ENCODE measurements at places on chromosomes 3 and 15. TPM values are rescaled to one million over a fixed set of nuclear protein-coding genes. Genes with fewer than 3 reads are reported as not detected.
A peak's percentile ranks its signal among the peaks of the same experiment; 100 is the strongest.

PP2D1 gene
- total RNA-seq = not detected

ANP32A gene
- 113 TPM for total RNA-seq

IP6K2 gene
- total RNA-seq = 69.4 TPM

GPR160 gene
- total RNA-seq = 24.9 TPM

CLDN16 gene
- total RNA-seq = 27.3 TPM

NR2F2 gene
- total RNA-seq = 191 TPM

CDHR4 gene
- 0.54 TPM for total RNA-seq

DNA sequence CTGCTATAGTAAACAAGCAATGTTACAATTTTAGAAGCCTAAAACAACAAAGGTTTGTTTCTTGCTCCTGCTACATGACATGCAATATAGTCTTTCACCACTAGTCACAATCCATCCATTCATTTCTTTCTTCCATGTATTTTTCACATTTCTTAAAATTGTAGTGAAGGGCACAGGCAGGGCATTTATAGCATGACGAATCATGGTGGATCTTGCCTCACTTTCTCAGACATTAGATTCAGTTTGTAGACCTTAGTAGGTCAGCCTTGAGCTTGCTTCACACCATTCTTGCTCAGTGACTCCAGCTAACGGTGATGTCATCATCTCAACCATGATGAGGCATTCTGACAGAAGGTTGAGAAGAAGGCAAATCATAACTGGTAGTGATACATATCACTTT lies 546.8 kb downstream of the TBL1XR1 start:
- DNase-seq = no peak

GRCh38 chr3:191136347-191136746 lies 62.7 kb upstream of the OSTN start:
- no peak for DNase-seq

DNA sequence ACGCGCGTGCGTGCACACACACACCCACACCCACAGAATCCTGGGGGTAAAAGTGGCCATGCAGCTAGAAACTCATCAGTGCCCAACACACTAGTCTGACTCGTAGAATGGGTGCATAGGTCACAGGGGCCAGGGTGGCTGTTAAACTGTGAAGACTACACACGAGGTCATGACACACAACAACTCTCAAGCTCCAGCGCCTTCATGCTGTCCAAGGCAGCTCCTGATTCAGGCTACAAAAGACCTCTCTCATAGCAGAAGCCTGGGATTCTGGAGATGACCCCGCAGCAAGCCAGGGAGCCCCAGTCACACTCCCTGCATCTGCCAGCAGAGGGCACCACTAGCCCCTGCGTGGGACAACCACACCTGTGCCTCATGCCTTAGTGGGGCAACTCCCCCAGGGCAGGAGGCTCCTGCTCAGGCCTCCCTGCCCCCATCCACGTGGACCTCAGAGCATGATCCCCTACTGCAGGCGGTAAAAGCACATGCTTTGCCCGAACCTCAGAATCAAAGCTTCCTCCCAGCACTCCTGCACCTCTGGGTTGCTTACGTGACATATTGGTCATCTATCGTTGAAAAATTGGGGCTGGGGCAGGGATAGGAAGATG lies 93.1 kb downstream of the LRIG1 start:
- DNase-seq = peak; percentile 84

- DNase-seq = peak; percentile 69
These were observed 16.8 kb downstream of the NOX5 start for GRCh38 chr15:69031013-69032001.

GRCh38 chr15:85542895-85543331 lies 162.5 kb downstream of the AKAP13 start:
- no peak for DNase-seq

- DNase-seq = no peak
These were observed 87.8 kb upstream of the MANF start for GRCh38 chr3:51297333-51297732.

DNA sequence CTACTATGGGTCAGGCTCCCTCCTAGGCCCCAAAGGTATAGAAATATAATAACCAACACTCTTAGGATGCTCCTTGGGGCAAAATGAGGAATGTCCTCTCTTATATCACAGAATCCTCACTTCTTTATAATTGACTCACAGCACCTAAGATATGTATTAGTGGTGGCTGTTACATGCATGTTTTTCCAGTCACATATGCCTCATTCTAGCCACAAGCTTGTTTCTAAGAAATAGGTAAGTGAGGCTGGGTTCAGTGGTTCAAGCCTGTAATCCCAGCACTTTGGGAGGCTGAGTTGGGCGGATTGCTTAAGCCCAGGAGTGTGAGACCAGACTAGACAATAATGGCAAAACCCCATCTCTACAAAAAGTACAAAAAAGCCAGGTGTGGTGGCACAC lies 57.9 kb upstream of the PSMD6 start:
- no peak for DNase-seq

DNA sequence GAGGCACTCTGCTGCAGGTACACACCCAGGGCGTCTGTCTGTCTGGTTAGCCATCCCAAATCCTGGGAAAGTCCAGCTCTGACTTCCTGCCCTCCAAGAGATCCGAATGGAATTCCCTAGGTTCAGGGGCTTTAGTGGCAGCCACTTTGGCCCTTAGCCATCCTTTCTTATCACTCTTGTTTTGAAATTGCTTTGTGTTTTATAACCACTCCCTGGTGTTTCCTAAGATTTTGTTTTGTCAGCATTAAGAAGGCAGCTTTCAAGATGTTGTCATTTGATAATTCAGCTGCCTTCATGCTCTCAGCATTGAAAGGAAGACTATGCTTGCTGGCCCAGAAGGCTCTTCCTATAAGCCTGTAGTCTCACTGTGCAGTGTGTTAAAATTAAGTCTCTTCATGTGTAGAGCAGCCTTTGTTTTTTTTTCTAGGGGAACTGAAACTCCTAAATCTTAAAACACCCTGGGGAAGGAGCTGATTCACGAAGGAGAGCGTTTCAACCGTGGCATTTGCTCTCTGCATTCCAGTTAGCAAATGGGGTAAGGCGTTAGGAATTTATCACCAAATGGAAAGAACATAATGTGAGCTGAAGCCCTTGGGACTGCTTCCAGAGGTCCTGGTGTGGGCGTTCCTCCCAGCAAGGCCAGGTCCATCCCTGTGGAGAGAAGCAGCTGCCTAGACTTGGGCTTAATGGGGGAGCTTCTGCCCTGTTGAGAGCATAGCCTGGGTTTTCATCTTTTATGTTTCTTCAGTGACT lies 14.2 kb upstream of the CLEC3B start:
- DNase-seq = peak; percentile 73

- no peak for DNase-seq
These were observed 82.9 kb upstream of the EIF1B start for GRCh38 chr3:40226636-40227035.

DNA sequence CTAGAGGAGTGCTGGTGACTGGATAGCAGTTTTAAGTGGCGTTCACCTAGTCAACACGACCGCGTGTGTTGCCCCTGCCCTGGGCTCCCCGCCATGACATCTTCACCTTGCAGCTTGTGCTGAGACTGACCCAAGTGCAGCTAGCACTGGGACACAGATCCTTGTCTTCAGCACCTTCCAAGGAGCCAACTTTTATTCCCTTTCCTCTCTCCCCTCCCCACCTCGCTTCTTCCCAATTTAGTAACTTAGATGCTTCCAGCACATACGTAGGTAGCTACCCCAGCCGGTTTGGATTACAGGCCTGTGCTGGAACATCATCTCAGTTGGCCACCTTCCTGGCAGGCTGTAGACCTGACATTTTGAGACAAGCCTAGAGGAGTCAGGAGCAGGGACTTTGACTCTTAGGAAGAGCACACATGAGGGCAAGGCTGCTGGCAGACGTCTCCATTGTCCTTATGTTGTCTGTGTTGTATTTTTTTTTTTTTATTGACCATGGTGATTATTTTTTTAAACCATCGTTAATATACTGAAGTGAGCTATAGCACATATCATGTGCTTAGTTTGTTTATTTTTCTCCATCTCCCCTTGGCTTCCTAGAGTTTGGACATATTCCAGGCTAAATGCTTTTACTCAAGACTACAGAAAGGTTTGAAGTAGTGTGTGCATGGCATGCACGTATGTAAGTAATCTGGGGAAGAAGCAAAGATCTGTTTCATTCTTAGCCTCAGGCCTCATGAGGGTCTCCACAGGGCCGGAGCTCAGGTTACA lies 61.1 kb downstream of the AAGAB start:
- no peak for DNase-seq

- no peak for DNase-seq
These were observed 379.8 kb downstream of the VPS13C start for GRCh38 chr15:61680260-61681037.

GRCh38 chr3:104180906-104181305 lies 1185.8 kb upstream of the ALCAM start:
- DNase-seq = no peak

GRCh38 chr3:13620776-13621365 lies 71.9 kb downstream of the FBLN2 start:
- DNase-seq = no peak

GRCh38 chr15:50906954-50907600 lies 1.4 kb upstream of the AP4E1 start:
- DNase-seq = no peak

GRCh38 chr15:81752546-81752942 lies 293.3 kb downstream of the MEX3B start:
- peak; percentile 78 for DNase-seq

GRCh38 chr3:29463304-29463703 lies 182.4 kb downstream of the RBMS3 start:
- DNase-seq = no peak
